Left kidney (tissue), 8 donors: ENCODE measurements at places on chromosomes 12 and 14. TPM values are rescaled to one million over a fixed set of nuclear protein-coding genes. Genes with fewer than 3 reads are reported as not detected.

The HNF1A gene
- polyA plus RNA-seq: 14.5 TPM

DNA sequence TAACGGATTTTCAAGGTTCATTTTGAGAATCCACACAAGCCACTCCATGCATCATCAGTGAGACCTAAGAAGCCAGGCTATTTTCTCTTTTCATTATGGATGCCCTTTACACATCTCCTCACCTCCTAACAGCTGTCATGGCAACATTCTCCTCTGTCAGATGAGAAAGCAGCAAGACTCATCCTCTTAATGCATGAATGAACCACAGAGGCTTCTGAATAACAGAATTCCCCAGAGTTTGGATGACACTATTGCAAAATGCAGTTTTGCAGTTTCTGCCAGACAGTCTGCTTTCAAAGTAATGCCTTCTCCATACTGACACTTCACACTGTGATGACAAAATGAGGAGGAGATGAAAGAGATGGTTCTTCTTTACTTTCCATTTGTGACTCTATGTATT lies 286.7 kb upstream of the GRIP1 start:
- DNase-seq: no peak

- DNase-seq: no peak
Observed at GRCh38 chr12:47992776-47993175, 11.5 kb downstream of the COL2A1 start.

DNA sequence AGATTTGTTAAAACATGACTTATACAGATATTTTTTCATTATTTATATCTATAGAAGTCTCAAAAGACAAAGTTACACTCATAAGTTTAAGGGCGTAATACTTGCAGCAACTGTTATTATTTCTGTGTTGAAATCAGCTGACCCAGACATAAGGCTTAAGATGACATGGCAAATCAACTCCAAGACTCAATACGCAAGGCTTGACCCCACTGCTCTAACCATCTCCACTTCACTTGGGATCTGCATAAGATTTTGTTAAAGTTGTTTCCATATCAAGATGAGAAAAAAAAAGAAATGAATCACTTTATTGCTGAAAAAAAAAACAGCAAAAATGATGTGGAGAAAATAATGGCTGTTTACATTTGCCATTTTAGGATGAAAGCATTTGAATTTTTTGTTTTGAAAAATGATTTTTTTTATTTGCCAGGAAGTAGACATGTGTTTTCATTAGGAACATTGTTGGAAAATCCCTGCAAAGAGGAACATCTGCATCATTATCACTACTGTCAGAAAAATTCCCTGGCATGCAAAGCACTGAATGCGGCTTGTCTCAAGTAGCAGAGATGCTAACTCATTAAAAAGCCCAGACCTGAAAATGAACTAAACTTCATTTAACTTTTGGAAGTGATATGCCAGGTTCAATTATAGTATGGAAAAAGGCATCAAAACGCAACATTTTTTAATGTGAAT lies 73.5 kb downstream of the LIN7A start:
- DNase-seq: no peak

DNA sequence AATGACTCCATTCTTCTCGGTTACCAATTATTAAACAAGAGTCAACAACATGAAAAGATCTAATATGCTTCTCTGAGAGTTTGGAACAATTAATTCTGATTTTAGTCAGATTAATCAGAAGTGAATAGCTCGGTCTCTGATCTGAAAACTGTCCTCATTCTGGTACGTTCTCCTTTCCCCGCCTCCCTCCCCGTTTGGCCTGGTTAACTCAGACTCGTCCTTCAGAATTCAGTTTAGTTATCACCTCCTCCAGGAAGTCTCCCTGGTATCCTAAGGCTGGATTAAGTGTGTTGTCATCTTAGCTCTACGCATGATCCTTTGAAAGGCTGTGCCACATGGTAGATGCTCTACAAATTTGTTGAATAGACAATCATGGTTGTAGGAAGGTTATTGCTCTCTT lies 22.2 kb downstream of the MAP4K5 start:
- no peak for DNase-seq

- DNase-seq: no peak
Observed at GRCh38 chr14:104893435-104894207, 28.6 kb downstream of the CEP170B start.

DNA sequence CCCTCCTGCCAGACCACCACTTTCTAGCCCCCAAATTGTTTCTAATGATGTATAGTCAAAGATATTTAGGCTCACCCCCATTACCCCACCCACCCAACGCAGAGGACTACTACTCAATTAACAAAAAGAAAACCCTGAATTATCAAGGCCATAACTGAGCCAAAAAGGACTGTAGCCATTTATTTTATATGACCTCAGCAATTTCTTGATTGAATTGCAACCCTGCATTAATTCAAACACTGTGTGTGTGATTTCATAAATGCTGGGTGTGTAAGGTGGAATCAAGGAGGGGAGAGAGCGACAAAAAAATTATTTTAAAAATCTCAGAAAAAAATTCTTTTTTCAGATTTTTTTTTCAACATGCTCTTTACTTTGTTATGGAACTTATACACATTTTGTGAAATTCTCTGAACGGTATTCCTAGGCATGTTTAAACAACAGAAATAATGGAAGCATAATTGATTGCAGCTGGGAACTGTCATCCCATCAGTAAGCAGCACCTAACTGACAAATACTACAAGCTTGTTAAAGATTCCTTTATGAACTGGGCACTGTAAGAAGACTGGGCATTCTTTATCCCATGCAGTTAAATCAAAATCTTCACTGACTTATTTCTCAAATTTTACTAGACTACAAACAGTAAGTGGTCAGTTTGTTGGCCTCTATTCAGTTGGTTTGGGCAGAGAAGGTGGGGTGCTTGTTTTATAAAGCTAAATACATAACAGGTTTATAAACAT lies 179.1 kb downstream of the SOX5 start:
- DNase-seq: no peak
